ENCODE measurements at places on chromosomes 6 and 20.
A peak's percentile ranks its signal among the peaks of the same experiment; 100 is the strongest.

DNA sequence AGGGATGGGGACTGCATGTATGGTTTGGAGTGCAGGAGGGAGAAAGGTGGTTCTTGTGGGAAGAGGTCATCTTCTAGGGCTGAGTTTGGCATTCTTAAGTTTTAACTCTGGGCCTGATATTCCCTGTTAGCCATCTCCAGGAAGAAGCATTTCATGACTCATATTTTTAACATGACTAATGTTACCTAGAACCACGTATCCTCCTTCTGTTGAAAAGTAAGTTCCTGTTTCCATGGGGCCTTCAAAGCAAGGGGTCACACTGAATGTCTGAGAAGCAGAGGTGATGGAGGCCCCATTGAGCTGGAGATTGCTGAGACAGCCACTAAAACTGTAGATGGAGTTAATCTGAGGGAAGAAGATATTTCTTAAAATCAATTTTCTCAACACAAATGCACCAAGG is 30.2 kb downstream of the FAM229B start:
- no peak for DNase-seq

GRCh38 chr20:40689100-40689942 is at the start of gene MAFB:
Gene MAFB, minus strand, starts transcription at chr20:40689236. Its CDS starts 386 bp downstream, at chr20:40688850.
- DNase-seq, result peak; percentile 96

GRCh38 chr20:5171064-5171789 is 44.4 kb downstream of the CDS2 start:
- DNase-seq, result no peak

- no peak for DNase-seq
These were observed 40.5 kb downstream of the SLC22A1 start for GRCh38 chr6:160162030-160162566.

DNA sequence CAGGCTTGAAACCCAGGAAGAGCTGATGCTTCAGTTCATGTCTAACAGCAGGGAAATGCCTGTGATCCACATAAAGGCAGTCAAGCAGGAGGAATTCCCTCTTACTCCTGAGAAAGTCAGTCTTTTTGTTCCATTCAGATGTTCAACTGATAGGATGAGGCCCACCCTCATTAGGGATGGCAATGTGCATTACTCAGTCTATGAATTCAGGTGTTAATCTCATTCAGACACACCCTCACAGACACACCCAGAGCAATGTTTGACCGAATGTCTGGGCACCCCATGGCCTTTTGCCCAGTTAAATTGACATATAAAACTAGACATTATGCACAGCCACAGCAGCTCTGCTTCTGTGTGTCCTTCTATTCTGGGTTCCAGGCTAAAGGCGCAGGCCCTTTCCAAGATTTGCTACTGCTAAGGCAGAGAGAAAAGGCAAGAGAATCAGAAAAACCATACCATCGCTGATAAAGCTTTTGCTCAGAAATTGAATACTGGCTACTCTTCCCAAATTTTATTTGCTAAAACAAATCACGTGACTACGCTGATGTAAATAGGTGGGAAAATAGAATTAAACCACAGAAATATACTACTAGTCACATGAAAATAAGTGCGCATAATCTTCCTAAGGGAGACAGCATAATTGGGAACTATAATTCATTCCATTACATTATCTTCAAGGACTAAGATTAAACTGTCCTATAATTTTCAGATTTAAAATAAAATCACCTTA is 625.0 kb upstream of the MAN1A1 start:
- no peak for DNase-seq

DNA sequence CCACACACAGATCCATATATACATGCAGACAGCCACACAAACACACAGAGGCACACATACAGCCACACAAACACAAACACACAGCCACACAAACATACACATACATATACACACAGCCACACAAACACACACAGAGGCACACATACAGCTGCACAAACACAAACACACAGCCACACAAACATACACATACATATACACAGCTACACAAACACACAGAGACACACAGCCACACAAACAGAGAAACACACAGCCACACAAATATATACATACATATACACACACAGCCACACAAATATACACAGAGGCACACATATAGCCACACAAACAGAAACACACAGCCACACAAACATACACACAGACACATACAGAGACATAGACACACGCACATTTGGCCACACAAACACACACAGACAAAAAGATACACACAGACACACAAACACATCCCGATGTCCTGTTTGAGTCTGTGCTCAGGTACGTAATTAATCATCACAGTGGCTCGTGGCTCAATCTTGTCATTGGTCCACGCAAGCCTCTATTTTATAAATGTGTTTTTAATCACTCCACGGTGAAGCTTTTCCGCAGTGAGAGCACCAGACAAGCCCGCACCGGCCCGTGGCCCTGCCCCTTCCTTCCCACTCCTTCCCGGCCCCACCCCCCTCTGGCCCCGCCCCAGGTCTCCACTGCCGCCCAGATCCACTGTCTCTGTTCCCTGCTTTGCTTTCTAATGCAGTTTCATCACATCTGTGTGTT is 135.3 kb downstream of the CDH4 start:
- DNase-seq, result peak; percentile 76
